ENCODE measurements at places on chromosomes 16 and 17.

DNA sequence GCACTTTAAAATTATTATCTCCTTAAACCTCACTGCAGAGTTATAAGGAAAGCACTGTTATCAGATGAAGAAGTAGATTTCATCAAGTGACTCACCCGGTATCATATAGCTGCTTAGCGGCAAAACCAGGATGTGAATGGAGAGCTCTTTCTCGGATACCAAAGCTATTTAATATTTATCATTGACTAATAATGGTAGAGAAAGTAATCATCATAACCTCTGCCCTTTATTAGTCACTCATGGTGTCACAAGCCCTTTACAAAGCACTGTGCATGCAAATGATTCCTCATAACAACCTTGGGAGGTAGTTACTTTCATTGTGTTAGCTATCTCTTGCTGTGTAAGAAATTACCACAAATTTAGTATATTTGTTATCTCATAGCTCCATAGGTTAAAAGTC, 592.9 kb downstream of the MAF start:
- DNase-seq, result no peak

DNA sequence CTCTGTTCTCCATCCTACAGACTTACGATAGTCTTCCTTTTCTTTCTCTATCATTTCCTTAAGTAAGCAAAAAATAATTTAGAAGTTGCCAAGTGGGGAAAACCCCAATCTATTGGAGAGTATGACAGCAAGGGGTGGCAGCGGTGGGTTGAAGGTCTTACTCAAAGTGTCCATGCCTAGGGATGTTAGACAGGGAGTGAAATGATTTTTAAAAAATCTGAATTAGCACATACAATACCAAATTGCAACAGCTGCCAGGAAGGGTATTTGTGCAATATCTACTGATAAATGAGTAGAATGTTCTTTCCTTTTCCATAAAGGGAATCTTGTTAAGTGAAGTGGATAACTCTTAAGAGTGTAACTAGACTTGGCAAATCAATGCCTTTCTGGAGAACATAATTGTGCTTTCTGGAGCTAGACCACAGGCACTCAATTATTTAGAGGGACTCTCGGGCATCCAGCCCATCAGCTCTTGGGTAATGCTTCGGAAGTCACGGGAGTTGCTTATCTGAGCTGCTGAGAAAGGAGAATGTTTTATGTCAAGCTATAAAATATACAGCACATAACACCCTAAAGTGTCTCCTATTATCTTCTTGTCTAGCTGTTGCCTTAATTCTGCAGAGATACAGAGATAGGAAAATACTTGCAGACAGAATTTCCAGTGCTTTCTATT, 151.5 kb downstream of the KCNJ2 start:
- no peak for DNase-seq

DNA sequence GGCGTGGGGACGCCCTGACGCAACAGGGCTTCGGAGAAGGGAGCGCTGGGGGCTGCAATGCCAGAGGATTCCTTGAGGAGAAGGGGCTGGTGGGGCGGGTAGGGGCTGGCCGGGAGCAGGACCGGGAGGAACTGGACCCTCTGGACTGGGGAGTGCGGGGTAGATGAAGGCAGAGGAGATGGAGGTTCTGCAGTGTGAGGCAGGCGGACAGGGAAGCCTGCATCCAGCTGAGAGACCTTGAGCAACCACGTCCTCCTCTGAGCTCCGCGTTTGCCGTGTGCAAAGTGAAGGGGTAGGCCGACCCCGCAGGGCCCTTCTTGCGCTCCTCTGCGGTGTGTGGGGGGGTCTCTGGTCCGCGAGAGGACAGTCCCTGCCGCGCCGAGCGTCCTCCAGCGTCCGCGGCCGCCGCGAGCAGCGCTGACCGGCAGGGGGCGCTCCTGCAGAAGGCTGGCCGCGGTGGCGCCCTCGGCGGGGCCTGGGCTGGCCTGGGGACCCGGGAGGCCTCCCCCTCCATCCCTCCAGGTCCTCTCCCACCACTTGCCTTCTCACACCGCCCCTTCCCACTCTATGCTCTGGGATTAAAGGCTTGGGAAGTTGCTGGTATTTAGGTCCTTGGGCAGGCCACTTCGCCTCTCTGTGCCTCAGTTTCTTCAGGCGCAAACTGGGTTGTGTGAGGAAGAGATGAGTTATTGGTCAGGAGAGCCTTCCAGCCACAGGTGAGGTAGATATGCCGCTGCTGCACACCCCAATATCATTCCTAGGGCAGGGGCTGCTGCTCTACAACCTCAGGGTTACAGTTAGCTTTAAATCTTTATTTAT, 9.6 kb upstream of the WNT9B start:
- no peak for DNase-seq

GRCh38 chr16:8583732-8584131, 6.6 kb downstream of the TMEM114 start:
- no peak for DNase-seq

DNA sequence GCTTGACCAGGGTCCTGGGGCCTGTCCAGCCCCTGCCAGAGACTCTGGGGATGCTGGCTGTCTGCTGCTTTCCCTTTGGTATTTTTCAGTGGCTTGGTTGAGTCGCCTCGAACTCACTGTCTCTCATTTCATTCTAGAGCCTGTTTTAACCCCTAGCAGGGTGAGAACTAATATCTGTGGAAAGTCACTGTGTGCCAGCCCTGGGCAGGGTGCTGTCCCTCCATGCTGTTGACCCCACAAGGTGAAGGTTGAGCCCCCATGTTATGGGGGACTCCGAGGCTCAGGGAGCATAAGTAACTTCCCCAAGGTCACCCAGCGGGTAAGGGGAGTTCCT, 33.0 kb downstream of the DCAKD start:
- no peak for DNase-seq

- DNase-seq, result no peak
Measured at GRCh38 chr17:72423718-72424117, 302.9 kb downstream of the SOX9 start.

- DNase-seq, result no peak
Measured at GRCh38 chr16:56886826-56887225, 21.8 kb downstream of the SLC12A3 start.
